ENCODE measurements at places on chromosomes 12 and 14.
A peak's percentile ranks its signal among the peaks of the same experiment; 100 is the strongest.

DNA sequence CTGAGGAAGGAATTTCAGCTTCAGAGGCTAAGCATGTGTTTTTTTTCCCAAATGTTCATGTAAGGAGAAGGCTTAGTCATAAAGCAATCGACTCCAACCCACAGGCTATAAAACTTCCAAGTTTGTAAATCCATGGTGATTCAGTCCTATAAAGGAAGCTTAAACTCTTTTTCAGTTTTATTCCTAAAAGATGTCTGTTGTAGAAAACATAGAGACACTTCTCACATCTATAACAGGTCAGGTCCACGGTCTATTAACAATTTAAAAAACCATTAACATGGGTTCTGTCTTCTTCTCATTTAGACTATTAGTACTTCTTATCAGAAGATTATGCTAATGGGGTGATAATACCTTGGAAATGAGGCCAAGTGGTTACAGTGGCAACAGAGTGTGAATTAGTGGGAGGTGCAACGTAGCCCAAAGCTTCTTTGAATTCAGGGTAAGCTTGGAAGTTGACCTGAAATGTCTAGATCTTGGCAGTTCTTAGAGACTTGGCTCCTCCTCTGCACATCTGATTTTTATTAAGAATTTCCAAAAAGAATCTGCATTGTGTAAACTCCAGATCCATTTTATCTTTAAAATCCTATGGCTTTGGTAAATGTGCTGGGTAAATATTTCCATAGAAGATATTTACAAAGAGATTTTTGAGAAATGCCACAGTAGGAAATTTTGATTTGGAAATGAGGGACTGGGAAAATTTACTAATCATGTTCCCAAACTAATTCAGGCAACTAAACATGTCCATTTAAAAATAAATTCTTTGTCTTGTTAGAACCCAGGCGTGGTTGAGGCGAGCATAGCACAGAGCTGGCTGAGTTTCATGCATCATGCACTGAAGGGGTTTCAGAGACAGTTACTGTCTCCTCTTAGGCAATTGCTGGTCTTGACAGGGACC, 86.4 kb downstream of the EML1 start:
- DNase-seq: no peak

DNA sequence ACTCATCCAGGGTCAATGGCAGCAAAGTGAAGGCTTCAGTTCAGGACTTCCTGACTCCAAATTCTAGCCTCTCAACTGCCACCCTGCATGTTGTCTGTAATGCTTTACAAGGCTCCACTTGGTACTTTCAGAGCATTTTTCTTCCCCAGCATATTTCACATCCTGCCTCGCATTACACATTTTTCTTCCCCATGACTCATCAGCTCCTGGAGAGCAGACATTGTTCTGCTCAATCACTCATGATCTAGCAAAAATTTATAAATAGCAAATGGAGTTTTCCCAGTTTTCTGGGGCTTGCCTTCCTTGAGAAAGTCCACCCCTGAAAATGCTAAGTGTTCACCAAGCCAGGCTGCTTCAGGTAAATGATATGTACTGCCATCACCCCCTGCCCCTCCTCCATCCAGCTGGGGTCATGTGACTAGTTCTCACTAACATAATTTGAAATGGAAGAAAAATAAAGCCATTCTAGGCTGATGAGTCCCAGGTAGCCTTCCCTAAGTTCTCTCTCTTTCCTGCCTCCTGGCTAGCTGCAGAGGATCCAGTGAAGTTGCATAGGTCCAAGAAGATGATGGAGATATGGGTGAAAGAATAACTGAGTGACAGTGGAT, 69.4 kb downstream of the ARMH4 start:
- DNase-seq: no peak

DNA sequence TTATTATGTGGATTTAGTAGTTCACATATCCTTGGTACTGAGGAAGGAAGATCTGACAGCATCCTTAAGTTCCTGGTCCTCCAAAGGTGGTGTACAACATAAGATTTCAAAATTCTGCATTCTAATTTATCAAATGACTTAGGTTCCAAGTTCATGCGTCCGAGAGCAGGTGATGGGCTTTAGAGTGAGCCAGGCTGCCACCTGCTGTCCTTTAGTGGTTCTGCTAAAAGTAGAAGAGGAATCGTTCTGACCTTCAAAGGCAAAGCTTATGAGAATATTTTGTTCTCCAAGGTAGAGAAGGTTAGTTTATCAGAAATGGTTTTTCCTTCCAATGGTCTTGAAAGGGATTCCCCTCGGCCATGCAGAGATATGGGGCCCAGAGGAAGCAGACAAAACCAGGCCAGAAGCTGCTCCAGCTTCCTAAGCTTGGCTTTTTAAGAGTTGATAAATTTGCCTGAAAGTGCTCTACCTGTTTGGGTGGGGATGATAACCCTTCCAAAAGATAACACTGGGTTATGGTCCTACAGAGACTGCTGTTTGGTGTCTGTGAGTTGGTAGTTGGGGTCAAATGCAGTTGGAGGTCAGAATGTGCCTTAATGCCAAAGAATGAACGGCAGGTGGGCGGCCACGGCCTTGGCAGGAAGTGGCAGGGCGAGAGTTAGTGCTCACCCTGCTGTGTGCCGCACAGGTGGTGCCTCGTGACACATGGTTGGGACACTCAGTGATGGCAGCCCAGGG, 29.1 kb upstream of the LRTM2 start:
- DNase-seq: peak; percentile 77

DNA sequence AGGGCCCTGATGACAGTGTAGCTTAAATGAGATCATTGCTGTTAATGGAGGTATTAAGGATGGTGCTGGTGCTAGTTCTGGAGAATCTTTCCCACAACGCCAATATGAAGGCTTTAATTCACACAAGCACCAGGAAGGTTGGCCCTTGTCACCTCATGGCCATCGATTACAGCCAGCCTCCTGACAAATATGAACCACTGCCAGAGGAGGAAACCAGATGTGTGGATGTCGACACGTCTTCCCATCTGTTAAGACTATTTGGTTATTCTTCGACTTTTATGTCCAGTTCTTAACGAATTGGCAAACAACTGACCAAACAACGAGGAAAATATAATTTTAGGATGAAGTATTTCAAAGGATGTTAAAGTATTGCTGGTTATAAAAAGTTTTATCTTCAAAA, 79.5 kb downstream of the PIK3C2G start:
- no peak for DNase-seq

DNA sequence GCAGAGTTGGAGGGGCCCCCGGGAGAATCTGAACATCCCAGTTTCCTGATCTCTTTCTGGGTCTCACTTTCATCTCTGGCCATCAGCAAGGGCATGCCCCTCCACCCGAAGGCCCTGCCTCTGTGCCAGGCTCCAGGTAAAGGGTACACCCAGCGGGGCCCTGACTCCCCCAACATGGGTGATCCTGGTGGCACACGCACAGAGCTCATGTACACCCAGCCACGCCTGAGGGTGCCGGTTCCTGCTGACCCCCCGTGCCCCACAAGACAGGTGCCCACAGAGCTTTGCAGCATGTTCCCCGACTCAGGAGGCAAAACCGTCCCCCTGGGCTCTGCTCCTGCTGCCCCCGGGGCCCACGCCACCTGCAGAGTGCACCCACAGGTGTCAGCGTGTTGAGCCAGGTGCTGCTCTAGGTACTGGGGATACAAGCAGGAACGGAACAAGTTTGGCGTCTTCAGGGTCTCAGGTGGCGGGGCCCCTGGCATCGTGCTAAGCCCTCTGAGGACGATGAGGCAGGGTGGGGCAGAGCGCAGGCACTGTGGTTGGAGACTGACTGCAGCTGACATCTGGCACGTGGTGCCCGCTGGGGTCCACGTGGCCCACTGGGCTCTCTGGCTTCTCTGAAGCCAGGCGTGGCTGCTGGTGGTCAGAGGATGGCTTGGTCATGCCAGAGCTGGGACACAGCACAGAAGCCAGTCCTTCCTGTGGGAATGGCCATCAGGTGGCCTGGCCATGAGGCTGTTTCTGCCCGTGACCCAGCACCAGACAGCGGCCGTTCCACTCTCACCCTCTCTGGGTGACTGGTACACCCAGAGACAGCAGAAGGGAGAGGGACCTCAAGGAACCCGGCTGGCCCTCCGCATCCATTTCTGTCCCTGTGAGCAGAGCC, 13.8 kb downstream of the BAG5 start:
- no peak for DNase-seq

GRCh38 chr12:124105546-124105945, 132.5 kb downstream of the ZNF664 start:
- no peak for DNase-seq

- DNase-seq: no peak
These were observed 4.7 kb downstream of the MGP start for GRCh38 chr12:14880890-14881453.

- no peak for DNase-seq
These were observed 57.0 kb downstream of the CATSPERB start for GRCh38 chr14:91674911-91675310.

DNA sequence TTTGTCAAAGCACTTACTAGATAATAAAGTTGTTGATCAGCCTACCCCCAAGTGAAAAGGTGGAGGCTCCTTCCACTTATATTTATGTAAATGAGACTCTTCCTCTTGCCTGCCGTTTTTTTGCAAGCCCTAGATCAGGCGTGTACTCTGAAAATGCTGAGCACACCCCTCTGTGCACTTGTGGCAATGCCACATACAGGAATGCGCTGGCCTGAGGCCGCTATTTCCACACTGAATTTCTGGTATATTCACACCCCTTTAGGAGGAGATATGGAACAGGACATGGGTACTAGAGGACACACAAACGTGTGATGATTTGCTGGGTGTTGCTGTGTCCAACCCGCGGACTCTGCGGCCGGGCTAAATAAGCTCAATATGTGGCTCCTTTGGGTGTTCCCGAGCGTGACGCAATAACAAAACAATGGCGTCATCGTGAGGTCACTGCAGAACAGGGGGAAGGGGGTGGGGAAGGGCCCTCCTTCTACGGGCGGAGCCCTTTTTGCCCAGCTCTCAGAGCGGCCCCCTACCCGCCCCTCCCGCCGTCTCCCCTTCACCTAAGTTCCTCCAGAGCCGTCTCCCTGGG, 554 bp upstream of the TSPAN31 start:
- DNase-seq: peak; percentile 61

GRCh38 chr14:44053422-44053821, 453.7 kb downstream of the FSCB start:
- DNase-seq: no peak

DNA sequence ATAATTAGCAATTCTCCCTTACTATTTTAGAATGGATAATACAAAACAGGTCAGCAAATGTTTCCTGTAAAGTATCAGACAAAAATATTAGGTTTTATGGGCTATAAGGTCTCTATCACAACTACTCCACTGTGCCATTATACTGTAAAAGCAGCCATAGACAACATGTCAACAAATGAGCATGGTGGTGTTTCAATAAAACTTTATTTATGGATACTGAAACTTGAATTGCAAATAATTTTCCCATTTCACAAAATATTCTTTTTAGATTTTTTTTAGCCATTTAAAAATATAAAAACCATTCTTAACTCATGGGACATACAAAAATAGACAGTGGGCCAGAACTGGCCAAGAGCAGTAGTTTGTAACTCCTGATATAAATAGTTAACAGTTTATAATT, 15.4 kb downstream of the RECQL start:
- no peak for DNase-seq

DNA sequence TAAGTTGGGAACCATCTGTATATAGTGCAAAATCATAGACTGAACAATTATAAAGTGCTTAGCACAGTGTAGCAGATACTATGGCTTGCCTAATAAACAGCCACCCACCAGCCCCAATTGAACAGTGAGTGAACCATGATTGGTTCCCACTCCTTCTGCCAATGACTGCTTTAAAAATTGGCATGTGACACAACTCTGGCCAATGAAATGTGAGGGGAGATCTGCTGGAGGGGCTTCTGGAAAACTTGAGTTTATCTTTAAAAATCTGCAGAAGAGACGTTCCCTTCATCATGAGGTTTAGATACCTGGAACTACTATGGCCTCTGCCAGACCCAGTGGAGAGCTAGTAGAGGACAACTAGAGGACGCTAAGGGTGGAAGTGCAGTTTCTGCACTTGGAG, 4.7 kb downstream of the PIGH start:
- DNase-seq: no peak

DNA sequence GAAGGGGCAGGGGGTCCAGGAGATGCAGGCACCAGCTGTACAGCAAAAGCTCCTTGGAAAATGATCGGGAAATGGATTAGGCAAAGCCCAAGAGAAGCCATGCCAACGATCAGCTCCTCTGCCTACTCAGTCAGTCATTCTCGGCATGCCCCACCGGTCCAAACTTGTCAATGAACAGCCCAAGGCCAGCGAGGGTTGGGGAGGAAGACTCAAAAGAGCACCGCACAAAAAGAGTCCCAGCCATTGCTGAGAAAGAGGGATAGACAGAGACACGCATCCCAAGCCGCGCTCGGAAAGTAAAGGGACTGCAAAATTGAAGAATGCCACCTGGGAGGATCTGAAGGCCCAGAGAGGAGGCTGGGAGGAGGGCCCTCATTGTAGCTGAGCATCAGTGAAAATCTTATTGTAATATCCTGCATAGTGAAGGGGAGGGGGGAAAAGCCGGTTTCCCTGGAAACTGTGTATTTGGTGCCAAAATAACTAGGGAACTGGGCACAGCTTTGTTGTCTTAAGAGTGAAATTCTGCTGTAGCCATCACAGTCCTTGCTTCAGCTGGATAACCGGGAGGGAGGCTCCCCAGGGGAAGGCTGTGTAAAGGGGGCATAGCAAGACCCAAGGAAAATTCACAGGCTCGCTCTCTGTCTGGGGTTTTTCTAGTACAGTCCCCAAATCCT, 4.7 kb downstream of the KDM2B start:
- DNase-seq: no peak

DNA sequence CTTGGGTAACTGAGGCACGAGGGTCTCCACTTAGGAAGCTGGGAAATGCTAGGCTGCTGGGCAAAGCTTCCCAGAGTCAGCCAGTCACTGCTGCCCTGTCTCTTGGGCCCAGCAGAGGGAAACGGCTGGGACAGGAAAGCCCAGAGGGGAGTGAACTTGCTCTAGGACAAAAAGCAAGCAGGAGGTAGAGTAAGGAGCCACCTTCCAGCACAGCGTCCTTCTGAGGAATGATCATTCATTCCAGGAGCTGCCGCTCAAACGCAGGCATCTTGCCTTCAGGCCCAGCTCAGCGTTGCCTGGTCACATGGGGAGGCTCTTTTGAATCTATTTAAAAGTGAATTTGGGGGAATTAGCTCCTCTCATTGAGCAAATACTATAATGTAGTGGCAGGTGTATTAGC, 118.6 kb downstream of the CRACR2A start:
- no peak for DNase-seq

- no peak for DNase-seq
These were observed 294.4 kb downstream of the DIO2 start for GRCh38 chr14:79916892-79917291.

GRCh38 chr12:753611-754472, 1.5 kb downstream of the WNK1 start:
- DNase-seq: peak; percentile 72

GRCh38 chr14:96762650-96763049, 34.5 kb upstream of the VRK1 start:
- no peak for DNase-seq

DNA sequence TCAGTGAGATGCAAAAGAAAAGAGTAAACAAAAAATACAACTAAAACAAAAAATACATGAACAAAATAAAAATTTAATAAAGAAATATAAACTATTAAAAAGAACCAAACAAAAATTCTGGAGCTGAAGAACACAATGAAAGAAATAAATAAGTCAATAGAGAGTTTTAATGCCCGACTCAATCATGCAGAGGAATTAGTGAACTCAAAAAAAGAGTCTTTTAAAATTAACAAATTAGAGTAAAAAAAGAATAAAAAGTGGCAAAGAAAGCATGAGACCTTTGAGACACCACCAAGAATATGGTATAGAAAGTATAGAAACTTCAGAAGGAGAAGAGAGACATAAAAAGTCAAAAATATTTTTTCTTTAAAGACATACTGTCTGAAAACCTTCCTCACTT, 2.6 kb upstream of the KLRC1 start:
- no peak for DNase-seq

Measured in thyroid gland (tissue), 4 donors.